Activated T-helper 1 cell treated with Interleukin-2 at 50 U/mL for 16 hours (primary cell): ENCODE measurements at places on chromosomes 12 and 14.
A peak's percentile ranks its signal among the peaks of the same experiment; 100 is the strongest.

GRCh38 chr14:50398189-50398580 is 1.5 kb upstream of the CDKL1 start:
- no peak for DNase-seq

DNA sequence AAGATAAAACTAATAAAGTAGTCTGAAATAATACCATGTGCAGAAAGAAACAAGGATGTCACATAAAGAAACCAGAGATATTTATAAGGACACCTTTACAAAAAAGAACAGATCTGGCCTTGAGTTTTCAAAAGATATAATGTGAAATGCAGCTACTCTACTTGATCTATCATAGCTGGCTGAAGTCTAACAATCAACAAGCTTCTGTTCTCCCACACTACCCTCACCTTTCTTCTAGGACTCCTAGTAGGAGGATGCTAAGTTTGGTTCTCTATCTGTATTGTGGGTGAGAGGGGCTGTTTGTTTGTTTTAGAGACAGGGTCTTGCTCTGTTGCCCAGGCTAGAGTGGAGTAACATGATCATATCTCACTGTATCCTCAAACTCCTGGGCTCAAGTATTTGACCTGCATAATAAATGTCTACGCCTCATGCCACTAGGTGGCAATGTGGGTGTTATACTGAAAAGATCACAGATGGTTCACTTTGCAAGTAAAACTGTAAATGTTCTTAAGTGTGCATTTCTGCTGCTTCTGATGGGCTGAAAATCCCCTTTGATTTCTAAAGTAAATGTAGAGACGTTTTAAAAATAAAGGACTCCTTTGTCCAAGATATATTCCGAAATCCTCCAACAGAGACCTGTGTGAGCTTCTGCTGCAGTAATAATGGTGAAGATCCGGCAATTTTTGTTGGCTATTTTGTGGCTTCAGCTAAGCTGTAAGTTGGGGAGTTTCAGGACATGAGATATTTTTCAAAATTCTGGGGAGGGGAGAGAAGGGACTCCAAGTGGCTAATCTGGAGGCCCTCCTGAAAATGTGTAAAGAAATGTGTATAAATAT is 269.3 kb downstream of the DAD1 start:
- no peak for DNase-seq

- DNase-seq = no peak
These were observed 7.8 kb upstream of the AMN start for GRCh38 chr14:102914474-102915291.

GRCh38 chr14:54715239-54715638 is 148.3 kb downstream of the SAMD4A start:
- no peak for DNase-seq

GRCh38 chr14:104191409-104191997 is 53.1 kb downstream of the KIF26A start:
- DNase-seq = no peak

DNA sequence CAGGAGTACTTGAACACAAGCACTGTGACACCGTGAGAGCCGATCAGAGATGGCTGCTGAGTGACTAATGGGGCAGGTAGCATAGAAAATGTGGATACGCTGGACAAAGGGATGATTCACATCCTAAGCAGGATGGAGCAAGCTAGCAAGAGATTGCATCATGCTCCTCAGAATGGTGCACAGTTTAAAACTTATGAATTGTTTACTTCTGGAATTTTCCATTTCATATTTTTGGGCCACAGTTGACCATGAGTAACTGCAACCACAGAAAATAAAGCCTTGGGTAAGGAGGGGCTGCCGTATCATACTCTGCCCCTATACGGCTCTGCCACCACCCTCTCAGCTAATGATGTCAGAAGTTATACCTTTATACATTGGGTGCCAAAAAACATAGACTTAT is 23.3 kb upstream of the MARK3 start:
- no peak for DNase-seq

GRCh38 chr12:132356691-132357622 is 27.6 kb upstream of the GALNT9 start:
- DNase-seq = no peak

DNA sequence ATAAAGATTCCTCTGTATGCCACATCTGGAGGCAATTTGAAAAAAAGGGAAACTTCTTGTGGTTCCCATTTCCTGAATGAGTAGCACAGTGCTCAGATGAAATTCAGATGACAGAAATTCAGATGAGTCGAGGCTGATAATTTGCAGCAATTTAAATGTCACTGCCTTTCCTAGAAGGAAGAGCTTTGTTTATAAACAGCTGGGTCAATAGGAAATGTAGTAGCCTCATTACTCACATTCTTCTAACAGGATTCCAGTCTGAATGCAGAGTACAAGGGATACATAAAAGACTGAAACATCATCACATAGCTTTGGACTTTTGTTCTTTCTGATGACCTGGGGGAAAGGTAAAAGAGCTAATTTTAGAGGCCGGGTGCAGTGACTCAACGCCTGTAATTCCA is 11.3 kb upstream of the DACT1 start:
- DNase-seq = no peak

- no peak for DNase-seq
These were observed 2.2 kb upstream of the NFKBIA start for GRCh38 chr14:35406506-35407305.

GRCh38 chr14:43795600-43796228 is 711.4 kb downstream of the FSCB start:
- DNase-seq = no peak

DNA sequence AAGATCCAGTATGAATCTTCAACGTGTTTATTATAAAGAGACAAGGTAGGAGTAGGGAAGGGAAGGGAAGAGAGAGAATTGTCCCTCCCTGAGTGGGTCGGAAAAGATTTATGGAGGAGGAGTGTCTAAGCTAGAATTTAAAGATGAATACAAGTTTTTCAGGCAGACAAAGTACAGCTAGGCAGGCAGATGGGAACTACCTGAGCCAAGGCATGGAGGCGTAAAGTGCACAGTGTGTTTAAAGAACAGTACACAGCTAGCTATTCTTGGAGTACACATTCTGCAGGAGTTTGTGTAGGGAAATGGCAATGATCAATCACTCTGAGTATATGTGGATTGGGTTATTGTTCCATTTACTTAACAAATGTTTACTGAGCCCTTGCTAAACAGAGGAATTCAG is 20.1 kb downstream of the PLEKHG7 start:
- no peak for DNase-seq

DNA sequence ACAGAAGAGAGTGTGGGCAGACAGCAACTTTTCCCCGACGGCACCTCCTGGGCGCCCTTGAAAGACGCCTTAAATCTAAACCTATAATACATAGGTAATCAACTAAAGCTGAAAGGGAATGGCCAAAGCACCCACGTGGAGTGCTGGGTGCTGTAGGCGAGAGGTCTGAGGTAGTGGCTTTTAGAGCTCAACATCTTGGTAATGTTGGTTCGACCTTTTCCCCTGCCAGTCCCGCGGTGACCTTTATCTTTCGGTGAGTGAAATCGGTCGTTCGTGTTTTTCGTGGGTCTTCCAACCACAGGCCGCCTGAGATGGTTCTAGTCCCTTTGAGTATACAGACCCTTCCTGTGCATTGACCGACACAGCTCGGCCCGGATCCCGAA is 9.1 kb downstream of the OR6S1 start:
- DNase-seq = no peak

DNA sequence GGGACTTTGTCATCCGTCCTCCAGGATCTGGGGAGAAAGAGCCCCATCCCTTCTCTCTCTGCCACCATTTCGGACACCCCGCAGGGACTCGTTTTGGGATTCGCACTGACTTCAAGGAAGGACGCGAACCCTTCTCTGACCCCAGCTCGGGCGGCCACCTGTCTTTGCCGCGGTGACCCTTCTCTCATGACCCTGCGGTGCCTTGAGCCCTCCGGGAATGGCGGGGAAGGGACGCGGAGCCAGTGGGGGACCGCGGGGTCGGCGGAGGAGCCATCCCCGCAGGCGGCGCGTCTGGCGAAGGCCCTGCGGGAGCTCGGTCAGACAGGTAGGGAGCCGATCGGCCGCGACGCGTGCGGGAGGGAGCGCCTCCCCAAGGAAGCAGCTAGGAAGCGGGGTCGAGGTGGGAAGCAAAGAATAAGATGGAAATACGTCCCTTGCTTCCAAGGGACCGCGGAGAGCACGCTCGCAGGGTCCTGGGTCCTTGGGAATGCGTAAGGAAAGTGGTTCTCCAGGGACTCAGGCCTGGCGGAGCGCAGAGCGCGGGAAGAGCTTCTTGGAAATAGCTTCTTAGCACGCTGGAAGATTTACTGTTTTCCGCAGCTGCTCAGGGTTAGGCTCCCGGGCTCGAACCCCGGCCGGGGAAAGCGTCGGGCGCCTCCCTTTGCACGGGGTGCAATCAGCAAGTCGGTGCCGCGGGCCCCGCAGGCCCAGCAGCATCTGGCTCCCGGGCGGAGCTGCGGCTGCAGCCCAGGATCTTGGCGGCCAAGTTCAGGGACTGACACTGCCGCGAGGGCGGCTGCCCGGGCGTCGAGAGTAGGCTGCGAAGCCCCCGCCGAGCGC is 457 bp downstream of the SOCS2 start:
- DNase-seq = no peak

DNA sequence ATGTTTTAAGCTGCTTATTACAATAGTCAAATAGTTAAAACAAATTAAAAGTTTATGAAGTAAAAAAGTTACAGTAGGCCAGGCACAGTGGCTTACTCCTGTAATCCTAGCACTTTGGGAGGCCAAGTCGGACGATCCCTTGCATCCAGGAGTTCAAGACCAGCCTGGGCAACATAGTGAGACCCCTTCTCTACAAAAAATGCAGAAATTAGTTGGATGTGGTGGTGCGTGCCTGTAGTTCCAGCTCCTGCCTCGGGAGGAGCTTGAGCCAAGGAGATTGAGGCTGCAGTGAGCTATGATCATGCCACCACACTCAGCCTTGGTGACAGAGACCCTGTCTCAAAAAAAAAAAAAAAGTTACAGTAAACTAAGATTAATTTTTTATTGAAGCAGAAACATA is 142.6 kb downstream of the MIPOL1 start:
- DNase-seq = no peak

- no peak for DNase-seq
These were observed 16.5 kb downstream of the SPTLC2 start for GRCh38 chr14:77599889-77600288.

GRCh38 chr12:41364211-41364610 is 176.1 kb downstream of the PDZRN4 start:
- no peak for DNase-seq

DNA sequence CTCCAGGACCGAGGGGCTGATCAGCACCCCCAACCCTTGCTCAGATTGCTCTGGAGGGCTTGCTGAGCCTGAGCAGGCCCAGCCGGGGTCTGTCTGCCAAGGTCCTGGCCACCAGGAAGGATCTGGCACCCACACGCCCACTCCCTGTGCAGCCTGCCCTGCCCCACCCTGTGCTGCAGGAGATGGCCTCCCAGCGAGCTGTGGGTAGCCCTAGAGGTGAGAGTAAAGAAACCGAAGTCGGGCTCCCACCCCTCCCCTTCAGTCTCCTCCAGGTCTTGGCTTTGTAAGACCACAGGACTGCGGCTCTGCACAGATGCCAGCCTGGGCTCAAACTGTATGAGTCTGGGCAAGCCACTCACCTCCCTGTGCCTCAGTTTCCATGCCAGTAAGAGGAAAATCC is 307.8 kb downstream of the BCL11B start:
- no peak for DNase-seq

DNA sequence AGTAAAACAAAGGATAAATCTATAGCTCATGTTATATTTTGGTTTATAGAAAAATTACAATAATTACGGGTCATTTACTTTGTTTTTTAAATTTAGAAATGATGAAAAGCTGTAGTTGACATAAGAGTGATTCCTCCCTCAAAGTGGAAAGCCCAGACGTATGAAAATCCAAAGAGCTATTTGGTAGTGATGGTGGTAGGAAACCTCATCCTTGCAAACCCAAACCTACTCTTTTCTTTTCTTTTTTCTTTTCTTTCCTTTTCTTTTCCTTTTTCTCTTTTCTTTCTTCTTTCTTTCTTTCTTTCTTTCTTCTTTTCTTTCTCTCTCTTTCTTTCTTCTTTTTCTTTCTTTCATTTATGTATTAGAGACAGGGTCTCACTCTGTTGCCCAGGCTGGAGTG is 190.3 kb upstream of the RASSF8 start:
- DNase-seq = no peak

DNA sequence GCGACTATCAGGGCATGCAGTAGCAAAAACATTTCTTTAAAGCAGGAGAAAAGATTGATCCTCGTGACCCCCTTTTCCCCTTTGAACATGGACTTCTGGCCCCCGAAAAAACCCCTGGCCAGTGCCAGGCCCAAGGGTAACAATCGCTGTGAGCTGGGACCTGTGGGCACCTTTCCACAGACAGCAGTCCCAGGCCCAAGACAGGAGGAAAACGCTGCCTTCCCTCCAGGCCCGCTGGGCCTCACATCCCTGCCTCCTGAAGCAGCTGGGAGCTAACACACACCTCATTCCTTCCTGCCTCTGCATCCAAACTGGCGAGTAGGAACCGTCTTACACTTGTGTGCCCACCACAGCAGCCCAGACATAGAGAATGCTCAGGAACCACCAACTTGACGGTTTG is 1.2 kb downstream of the VWF start:
- DNase-seq = no peak

DNA sequence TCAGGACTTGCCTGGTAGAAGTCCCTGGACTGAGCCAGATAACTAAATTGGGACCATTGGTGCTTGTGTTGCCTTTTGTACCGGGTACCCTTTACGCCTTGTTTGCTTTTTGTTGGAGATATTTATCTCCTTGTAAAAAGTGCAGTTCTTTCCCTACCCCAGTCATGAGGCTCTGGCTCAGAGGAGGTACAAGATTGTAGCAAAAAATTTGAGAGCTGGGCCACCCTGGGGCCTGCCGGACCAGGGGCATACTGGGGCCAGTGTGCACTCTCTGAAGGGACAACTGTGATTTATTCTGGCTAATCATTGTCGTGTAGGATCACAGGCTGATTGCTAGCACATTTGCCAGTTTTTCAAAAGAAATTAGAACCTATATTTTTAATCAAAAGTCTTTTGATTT is 13.2 kb downstream of the TPCN1 start:
- no peak for DNase-seq

DNA sequence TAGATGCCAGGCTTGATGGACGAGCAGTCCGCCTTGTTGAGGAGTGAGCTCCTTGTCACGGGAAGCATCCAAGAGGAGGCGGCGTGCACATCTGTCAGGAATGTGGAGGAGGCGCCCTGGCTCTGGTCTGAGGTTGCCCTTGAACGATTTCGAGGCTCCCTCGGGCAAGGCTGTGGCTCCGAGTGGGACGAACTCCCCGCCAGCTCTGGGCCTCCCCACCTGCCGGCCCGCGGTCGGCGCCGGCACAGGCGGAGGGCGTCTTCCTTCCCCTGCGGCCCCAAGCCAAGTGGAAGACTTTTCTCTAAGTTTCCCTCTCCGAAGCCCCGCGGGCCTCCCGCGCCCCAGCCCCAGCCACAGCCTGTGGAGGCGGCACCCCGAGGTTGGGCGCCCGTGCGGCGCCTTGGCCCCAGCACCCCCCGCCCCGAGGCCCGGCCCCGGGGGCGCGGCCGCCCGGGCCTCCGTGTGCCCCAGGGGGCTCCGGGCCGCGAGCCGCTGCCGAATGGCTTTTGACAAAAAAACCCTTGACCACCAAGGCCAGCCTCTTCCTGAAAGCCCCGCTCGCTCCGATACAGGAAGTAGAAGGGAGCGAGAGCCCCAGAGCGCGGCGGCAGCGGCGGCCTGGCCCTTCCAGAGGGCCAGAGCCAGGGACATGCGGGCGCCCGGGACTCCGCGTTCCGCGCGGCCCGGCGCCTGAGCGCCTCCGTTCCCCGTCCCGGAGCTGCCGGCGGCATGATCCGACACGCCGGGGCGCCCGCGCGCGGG is at the start of gene RIN3:
Gene RIN3, plus strand, starts transcription at position 578 of the 762 bp plus-strand sequence. Its CDS starts 152 bp downstream, at position 730.
- peak; percentile 5 for DNase-seq

- DNase-seq = no peak
These were observed 532 bp downstream of the NOC4L start for GRCh38 chr12:132144810-132145168.
